ENCODE measurements at places on chromosomes 3 and 15. TPM values are rescaled to one million over a fixed set of nuclear protein-coding genes. Genes with fewer than 3 reads are reported as not detected.

DNA sequence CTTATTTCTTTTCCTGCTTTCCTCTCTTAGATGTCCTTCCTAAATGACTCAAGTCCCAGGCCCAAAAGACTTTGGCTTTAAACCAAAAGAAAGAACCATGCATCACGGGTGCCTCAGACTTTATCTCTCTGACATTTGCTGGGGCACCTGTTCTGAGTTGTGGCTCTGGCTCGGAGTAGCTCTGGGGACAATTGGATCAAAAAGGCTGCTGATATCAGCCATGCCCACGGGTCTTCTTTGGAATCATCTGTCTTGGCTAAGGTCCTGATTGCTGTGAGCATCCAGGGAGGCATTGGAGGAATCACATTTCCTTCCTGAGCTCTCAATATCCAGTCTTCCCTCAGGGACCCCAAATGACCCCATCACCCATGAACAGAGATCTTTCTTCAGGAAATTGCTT lies 59.9 kb downstream of the CLSTN2 start:
- no peak for DNase-seq

Gene SERINC4
- not detected for total RNA-seq

Gene PLA2G4F
- not detected for total RNA-seq

Gene SAMMSON
- total RNA-seq = 25.6 TPM

Gene PCNP
- total RNA-seq = 161 TPM

Measured in aorta (tissue), 5 donors.